Adrenal gland (tissue), 19 donors: ENCODE measurements at places on chromosomes 7 and 10. TPM values are rescaled to one million over a fixed set of nuclear protein-coding genes. Genes with fewer than 3 reads are reported as not detected.

DDIT4 gene
- 702 TPM for total RNA-seq

POLD2 gene
- total RNA-seq, result 47.5 TPM

HECW1 gene
- total RNA-seq, result under 0.01 TPM

SPAM1 gene
- total RNA-seq, result not detected
